SW480 (cell line): ENCODE measurements at places on chromosomes 6 and 20.

- no peak for DNase-seq
Observed at GRCh38 chr6:154954347-154954746, 40.8 kb upstream of the TIAM2 start.

GRCh38 chr20:53926428-53927028, 143.9 kb downstream of the BCAS1 start:
- peak; percentile 98 for DNase-seq

DNA sequence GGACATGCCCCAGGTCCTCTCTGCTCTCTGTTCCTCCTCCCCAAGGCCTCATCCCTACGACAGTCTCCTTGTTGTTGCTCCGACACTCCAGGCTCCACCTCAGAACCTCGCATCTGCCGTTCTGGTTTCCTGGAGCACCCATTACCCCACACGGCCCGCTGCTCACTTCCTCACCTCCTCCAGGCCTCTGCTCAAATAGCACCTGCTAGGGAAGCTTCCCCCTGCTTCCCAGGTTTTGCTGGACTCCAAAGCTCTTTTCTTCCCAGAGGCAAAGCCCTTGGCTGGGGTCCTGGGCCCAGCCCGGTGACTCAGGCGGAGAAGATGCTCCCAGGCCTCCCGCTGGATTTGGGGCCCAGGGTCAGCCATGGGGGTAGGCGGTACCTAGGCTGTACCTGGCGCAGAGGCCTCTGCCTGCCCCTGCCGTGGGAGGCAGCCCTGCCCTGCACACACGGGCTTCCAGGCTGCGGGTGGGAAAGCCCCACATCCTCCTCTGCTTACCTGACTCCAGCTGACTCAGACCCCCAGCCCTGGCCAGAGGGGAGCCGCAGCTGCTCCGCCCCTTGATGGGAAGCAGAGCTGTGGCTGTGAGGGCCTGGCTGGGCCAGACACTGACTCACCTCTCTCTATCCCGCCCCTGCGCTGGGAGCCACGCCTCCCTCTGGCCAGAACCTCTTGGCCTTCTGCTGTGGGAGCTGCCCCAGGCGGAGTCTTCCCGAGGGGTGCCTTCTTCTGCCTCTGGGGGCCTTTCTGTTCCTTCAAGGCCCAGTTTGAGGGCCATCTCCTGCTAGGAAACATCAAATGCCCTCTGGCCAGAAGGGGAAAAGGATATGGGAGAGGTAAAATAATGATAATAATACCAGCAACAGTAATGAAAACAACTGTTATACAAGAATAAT, 130.5 kb downstream of the CEBPB start:
- peak; percentile 93 for DNase-seq

- no peak for DNase-seq
Observed at GRCh38 chr6:32252331-32253009, 28.6 kb upstream of the NOTCH4 start.

DNA sequence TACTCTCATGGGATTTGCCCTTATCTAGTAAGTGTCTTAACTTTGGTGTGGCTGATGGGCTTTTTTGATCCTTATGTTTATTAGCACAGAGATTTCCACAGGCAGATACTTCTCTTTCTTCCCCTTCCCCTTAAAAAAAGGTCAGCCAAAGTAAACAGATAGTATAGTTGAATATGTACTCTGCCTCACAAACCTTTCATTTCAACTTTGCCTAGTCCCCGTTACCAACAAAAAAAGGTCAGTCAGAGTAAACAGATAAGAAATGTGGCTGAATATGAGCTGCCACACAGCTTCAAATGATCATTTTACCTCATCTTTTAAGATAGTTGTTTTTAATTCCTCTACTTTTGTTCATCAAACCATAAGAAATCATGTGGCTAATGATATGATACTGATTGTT, 34.1 kb upstream of the SLC35D3 start:
- DNase-seq, result no peak
